ENCODE measurements at places on chromosomes 4 and X.

GRCh38 chrX:106415276-106415895, 196.4 kb upstream of the RADX start:
- DNase-seq = peak; percentile 6

- DNase-seq = no peak
Measured at GRCh38 chr4:16259889-16260246, 33.6 kb upstream of the TAPT1 start.

- no peak for DNase-seq
Measured at GRCh38 chrX:119249891-119250290, 13.8 kb downstream of the PGRMC1 start.

GRCh38 chr4:112591593-112591992, 45.1 kb downstream of the ZGRF1 start:
- no peak for DNase-seq

DNA sequence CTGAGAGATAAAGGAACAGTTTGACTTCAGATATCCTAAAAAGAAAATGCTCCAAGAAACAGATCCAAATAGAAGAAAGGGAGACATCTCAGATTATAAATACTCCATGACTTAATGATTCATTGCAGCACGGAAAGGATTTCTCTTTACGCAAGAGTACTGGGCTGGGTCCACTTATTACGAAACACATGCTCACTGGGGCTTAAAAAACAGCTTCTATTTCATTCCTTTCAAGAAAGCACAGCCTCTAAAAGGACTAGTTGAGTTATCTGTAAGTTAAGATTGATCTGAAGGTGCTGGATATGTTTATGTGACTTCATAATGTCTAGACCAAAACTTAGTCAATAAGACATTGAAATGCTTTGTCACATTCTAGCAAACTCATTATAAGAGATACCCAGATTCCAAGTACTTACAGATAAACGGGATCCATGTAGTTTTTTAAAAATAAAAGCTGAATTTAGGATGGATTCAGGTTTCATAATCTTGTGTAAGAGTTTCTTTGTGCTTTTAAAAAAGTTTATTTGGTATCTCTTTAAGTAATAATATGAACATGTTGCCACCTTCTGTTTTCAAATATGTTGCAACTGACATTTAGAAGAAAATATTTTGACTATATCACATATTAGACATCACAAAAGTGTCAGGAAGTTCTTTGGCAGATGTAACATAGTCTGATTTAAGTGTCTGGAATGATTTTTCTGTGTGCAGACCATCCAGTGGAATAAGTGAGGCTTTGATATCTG, 109.5 kb upstream of the MYOZ2 start:
- DNase-seq = no peak

DNA sequence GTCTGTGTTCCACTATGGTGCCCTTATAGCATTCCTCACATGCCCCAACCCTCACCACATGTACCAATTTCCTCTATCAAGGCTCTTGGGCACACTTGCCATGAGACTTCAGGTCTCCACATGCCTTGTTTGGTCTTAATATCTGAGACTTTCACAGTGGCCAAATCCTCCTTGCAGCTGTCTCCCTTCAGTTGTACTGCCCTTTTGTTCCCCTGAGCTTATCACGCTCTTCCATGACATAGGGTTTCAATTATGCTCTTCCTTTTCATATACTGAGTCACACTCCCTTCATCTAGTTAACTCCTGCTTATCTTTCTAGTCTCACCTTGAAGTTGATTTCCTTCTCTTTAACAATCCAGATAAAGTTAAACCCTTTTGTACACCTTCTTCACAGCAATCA, 212.9 kb downstream of the PDHA2 start:
- no peak for DNase-seq

DNA sequence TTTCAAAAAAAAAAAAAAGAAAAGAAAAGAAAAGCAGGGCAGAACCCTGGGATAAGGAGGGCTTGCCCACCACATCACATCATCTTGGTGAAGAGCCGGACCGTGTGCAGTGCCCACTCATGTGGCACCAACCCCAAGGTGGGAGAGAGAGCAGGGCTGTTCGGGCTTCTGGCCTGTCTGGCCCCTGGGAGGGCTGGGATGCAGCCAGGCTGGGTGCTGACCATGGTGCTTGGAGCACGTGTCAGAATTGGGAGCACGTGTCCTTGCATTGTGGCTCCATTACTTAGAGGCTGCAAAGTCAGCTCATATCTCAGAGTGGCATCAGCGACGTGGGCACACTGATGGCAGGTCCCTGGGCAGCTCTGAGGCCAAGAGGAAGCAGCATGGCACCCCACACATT, 100.9 kb upstream of the AFAP1 start:
- no peak for DNase-seq

GRCh38 chr4:100391086-100391485, 126.7 kb downstream of the EMCN start:
- no peak for DNase-seq

- DNase-seq = no peak
Measured at GRCh38 chr4:39446842-39447573, 11.7 kb downstream of the RPL9 start.

DNA sequence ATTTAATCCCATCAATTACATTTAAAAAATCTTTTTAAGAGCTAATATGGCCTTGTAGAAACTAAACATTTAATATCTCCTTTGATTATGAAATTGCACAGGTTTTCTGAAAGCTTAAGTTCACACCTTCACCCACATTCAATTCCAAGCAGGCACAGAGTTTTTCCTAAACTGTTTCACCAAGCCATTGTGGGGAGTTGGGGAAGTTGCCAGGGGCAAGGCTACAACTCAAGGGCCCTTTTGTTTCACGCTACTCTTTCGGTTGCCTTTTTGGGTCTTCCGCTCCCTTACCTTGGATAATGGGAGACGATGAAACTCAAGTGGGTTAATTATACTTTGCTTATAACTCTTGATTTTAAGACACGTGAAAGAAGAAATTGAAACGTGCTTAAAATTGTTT, 33.3 kb downstream of the APBB2 start:
- no peak for DNase-seq

GRCh38 chr4:121822796-121823504, 733 bp downstream of the CCNA2 start:
- DNase-seq = peak; percentile 40

DNA sequence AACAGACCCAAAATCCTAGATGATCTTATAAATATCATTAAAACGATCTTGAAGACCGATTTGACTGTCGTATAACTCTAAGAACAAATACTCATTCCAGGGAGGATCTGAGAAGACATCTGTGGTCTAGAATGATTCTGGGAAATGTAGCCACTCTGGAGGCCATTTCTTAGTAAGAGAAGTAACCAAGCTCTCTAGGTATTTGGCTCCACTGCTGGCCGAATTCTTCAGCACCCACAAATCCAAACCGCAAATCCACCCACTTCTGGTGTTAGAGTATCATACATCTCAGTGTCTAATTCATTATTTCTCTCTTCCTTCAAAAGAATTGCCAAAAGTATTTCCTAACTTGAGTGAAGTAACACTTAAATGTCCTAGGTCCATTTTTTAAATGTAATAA, 23.9 kb downstream of the KLHL5 start:
- peak; percentile 69 for DNase-seq

DNA sequence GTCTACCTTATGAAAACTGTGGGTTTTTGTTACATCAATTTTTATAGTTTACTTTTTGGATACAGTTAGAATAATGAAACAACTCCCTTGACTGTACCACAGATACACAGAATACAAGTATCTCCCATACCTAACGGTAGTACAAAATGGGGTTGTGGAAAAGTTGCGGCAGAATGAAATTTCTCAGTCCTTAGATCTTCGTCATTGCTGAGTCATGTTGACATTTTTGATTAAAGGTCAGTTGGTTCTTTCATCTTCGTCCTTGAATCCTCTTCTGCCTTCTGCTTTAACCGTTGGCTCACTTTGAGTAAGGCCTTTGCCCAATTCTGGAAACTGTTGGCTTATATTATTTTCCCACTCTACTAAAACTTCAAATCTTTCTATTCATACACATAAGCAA, 75.6 kb downstream of the TRIML1 start:
- DNase-seq = no peak

DNA sequence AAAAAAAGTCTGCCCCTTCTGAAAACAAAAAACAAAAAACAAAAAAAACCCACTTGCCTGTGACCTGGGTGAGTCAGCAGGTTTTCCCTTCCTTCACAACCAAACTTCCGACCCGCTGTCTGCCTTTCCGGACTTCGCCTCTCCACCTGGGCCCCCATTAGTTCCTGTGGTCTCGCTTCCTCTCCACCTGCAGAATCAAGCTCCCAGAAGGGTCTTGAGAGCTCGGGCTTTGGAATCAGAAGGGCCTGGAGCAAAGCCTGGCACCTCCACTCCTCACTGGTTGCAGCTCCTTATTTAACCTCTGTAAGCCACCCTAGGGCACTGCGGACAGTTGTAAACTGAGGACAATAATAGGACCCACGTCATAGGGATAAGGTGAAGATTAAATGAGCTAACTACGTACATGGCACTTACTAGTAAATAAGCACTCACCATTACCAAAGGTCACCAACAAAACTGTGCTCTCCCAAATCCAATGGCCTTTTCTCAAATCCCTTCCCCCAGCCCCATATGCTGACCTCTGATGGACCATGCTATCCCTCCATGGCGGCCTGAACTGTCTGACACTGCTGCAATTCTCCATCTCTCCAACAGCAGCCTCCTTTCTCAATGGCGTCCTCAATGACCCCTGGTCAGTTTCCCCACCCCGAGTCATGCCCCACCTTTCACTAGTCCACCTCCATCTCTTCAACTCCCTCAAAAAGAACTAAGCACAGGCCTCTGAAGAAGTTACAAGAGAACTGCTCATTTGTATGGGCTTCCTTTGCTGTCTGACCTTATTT, 64.2 kb downstream of the IRF2 start:
- DNase-seq = no peak

DNA sequence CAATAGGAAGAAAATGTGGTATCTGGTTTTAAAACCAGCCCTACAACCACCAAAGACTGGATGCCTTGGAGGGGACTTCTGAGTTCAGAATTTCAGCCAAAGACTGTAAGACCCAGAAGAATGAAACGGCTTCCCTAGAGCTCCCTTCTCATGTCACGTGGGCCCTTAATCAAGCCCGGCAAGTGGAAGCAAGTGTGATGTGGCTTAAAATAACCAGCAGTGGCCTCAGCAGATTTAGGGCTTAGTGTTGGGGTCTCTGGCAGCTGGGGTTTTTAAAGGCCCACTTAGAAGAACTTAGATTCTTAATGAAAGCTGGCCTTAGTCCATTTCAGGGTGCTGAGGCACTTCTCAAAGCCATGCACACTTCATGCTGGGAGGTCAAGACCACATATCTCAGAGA, 111.2 kb upstream of the TBC1D9 start:
- no peak for DNase-seq

GRCh38 chrX:9770319-9770718, 4.7 kb upstream of the GPR143 start:
- no peak for DNase-seq

Data from urothelium cell line (cell line).